8988T (cell line): ENCODE measurements at places on chromosomes 6 and 20.

DNA sequence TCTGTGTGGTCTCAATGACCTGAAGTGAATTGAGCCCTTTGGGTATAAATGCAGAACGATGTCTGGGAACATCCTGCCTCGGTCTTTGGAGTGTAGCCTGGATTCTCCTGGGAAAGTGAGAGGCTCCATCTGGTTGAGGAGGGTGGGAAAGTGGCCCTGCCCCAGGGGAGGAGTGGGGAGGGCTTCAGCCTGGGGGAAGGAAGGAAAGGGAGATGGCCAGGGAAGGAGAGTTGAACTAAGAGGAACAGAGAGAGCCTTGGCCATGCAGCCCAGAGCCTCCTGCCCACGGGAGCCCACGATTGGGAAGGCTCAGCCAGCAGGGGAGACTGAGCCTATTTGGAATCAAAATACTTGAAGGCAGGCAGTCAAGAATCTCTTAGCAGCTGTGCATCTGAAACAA, 2.3 kb upstream of the EPB41L1 start:
- DNase-seq, result no peak

DNA sequence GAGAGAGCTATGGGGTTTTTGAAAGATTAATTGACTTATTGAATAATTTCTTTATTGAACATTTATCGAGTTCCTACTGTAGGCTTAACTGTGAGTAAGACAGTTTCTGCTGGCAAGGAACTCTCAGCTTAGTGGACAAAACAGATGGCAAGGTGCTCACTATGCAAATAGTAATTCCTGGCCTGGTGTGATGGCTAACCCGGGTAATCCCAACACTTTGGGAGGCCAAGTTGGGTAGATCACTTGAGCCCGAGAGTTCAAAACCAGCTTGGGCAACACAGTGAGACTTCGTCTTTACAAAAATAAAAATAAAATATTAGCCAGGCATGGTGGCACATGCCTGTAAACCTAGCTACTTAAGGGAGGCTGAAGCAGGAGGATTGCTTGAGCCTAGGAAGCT, 13.5 kb upstream of the TGM2 start:
- DNase-seq, result no peak

DNA sequence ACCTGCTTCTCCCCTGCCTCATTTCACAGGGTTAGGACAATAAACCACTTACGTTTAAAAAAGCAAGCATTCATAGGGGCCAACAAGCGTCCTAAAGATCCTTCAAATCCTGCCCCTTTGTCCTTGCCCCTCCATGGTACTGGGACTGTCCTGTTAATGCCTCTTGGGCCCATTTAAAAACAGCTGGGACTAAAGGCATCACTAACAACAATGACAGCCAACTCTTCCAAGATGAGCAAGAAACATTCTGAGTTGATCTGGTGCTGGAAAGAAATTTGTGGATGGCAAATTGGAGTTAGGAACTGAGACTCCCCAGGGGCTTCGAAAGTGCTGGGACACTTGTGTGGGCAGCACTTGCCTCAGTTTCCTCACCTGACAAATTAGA, 93.4 kb downstream of the ZMYND8 start:
- DNase-seq, result no peak

- DNase-seq, result no peak
Measured at GRCh38 chr6:104413767-104414166, 446.0 kb downstream of the HACE1 start.

DNA sequence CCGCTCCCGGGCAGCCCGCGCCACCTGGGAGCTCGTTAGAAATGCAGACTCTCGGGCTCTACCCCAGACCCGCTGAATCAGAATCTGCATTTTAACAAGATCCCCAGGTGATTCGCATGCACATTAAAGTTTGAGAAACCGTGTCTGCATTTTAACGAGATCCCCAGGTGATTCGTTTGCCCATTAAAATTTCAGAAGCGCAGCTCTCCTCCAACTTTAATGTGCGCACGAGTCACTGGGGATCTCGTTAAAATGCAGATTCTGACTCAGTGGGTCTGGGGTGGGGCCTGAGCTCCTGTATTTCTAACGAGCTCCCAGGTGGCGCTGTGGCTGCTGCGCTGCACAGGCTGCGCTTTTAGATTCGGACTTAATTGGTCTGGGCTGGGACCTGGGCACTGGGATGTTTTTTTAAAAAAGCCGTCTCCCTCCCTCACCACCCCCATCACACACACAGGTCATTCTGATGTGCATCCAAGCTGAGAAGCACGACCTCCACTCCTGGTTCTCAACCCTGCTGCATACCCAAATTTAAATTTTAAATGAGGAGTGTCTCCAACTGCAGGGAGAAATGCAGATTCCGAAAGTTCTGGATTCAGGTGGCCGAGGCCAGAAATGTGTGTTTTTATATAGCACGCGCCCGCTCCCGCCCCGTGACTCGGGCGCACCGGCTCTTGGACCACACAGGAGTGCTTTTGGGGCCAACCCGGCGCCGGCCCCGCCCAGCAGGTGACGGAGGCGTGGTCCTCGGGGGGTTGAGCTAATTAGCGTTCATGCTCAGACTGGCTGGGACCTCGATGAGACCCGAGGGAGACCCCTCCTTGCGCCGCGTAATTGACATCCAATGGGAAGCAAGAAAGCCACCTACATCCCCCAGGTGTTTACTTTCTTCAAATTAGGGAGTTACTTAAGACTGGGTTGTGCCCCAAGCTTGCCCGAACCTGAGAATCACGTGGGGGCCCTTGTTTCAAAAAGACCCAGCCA, 85.8 kb downstream of the ZFP64 start:
- no peak for DNase-seq

DNA sequence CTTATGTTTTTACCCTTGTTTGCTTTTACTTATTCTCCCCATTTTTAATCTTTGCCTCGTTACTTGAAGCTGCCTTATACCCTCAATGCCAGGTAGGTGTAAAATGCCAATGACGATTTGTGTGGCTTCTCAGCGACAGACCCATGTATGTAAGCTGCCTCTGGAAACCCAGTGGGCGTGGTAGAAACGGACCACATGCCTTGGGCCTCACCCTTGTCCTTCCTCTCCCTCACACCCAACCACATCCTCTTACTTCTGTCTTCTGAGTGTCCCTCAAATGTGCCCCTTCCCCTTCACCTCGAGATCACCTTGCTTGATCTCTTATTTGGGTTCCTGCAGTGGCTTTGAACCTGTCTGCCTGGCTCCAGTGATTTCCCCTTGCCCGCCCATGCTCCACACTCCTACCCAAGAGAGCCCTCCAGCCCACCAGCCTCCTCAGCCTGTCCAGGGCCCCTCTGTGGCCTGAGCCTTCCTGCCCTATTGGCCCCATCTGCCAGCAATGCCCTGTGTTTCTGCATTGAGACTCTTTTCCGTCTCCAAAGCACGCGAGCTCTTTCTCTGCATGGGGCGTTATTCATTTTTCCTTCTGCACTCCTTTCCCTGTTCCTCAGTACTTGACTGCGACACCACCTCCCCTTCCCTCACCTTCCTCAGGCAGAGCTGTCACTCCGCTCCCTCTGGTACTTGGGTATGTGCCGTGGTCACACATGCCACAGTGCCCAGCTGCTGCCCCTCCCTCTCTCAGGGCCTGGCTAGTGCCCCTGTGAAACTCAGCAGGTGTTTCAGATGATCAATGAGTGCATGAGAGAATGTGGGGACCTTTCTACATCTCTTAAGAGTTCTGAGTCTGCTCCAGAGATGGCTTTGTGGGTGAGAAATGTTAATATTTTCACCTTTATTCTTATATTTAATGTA, 115.4 kb downstream of the SLX4IP start:
- no peak for DNase-seq

DNA sequence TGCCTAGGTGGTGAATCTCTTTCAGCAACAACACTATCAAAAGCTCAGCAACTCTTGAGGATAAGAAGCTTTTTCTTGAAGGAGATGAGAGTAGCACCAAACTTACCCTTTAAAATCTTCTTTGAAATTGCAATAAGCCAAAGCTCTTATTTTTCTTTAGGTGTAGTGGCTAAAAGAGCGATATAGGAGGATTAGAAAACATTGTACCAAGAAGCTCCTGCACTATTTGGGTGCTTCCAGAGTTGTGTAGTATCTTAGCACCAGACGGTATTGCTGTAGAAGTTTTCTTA, 1.2 kb downstream of the FUT9 start:
- no peak for DNase-seq

GRCh38 chr20:63482021-63482587, 9.6 kb upstream of the KCNQ2 start:
- no peak for DNase-seq

DNA sequence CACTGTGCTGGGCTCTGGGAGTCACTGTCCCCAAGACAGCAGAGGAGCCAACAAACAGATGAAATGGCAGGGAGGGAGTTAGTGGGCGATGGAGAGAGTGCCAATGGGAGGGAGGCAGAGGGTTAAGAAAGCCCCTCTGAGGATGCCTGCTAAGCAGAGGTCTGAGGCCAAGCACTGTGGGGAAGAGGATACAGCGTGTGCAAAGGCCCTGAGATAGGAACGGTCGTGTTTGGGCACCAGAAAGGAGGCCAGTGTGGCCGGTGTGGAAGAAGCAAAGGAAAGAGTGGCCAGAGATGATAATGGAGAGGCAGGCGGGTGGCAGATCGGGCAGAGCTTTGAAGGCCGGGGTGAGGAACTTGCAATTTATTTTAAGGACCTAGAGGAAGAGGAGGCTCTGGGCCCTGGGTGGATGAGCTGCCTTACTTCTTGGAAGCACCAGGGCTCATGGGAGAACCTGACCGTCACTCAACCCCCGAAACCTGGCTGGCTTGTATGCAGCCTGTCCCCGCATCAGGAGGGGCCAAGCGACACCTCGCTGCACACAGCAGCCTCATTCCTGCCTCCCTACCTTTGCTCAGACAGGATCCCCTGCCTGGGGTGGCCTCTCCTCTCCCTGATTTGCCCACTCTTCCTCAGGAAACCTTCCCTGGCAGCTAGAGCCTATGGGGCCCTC, 73.0 kb downstream of the KCNB1 start:
- no peak for DNase-seq

- no peak for DNase-seq
Measured at GRCh38 chr6:44009425-44010321, 117.6 kb downstream of the MRPL14 start.

GRCh38 chr6:25774120-25774715, 19.7 kb downstream of the SLC17A4 start:
- no peak for DNase-seq

GRCh38 chr6:10151144-10151915, 263.5 kb downstream of the TFAP2A start:
- no peak for DNase-seq

- no peak for DNase-seq
Measured at GRCh38 chr6:52577778-52578463, 1.1 kb upstream of the TRAM2 start.

DNA sequence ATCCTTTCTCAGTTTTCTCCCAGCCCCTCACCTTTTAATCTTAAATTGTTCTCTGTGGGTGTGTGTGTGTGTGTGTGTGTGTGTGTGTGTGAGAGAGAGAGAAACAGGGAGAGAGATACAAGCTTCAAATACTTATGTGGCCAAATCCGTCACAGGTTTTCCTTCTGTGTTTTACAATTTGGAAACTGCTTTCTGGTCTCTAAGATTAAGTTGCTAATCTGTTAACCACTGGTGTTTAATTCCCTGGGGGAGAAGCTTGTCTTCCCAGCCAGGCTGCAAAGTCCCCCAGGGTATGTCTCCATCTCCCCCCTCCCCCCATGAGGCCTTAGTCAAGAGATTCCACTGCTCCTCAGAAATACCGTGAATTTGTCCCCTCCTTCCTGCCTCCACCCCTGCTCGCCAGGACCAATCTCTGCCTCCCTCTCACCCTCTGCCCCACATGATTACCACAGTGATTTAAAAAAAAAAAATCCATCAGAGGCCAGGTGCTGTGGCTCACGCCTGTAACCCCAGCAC, 49.0 kb downstream of the RIPOR3 start:
- no peak for DNase-seq

GRCh38 chr6:88107241-88107640, 58.9 kb downstream of the CNR1 start:
- no peak for DNase-seq

DNA sequence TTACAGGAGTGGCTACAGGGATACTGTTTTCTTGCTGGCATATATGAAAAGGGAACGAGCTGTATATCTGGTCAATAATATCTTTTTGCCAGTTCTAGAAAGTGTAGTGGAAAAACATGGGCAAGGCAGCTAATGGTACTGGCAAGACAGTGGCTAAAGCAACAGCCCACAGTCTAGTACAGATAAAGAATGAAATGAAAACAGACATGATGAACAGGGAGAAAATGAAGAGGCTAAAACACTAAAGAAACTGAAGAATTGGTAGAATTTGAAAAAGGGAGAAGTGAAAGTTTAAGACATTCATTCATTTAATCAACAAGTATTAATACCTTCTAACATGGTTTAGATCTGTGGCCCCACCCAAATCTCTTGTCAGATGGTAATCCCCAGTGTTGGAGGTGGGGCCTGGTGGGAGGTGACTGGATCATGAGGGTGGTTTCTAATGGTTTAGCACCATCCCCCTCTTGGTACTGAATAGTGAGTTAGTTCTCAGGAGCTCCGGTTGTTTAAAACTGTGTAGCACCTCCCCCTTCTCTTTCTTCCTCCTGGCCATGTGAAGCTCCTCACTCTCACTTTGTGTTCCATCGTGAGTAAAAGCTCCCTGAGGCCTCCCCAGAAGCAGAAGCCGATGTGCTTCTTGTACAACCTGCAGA, 18.1 kb downstream of the FAM184A start:
- no peak for DNase-seq

DNA sequence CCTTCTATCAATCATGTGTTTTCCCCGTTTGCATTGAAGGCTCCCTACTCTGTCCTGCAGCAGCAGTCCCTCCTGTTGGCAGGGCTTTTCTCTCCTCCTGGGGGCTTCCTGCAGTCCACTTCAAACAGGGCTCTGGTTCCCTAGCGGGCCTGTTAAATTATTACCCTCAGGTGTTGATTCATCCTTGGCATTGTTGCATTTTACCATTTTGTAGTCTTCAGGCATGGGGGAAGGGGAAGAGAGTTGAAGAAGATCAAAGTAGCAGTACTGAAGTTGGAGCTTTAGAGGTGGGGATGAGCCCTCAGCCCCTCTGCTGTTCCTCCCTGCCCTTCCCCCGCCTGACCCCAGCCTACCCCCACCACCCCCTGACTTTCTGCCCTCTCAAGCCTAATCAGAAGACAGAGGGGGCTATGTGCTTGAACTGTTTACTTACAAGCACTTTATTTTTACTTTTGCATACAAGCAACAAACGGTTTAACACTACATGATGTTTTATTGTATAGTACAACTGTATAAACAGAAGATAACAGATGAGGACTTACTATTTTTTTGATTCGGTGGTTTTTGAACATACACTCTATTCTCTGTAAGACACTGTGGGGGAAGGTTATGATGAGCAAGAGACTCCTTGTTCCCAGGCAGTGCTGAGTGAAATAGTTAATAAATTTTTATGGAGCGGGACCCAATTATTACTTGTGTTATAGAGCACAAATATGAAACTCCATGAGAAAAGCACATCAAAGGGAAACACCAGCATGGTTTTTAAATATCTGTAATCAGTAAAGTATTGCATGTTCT, 169.7 kb downstream of the EYA4 start:
- DNase-seq, result no peak

GRCh38 chr6:106120006-106120405, 33.9 kb downstream of the PRDM1 start:
- DNase-seq, result no peak

- no peak for DNase-seq
Measured at GRCh38 chr20:48793776-48794175, 34.0 kb downstream of the PREX1 start.
